NCI-H2171 (cell line): ENCODE measurements at places on chromosomes 3 and 15.

DNA sequence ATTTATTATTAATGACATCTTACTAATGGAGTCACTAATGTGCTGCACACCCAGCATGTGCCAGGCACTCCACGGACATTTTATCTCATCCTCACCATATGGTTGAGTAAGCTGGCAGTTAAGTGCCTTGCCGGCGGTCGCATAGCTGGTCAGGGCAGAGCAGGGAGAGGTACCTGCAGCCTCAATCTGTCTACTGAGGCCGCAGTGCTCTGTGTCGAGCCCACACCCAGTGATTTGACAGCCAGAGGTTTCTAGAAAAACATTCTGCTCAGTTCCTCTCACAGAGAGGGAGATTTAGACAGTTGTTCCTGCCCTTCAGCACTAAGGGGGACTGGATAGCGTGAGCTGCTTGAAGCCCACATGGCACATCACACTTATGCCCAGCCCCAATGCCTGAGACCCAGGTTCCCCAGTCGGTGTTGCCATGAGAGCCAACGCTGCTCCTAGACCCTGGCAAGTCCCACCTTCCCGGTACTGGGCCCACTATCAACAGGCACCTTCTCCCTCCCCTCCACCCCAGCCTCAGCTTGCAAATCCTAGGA, 2.6 kb downstream of the LIPC start:
- no peak for DNase-seq

DNA sequence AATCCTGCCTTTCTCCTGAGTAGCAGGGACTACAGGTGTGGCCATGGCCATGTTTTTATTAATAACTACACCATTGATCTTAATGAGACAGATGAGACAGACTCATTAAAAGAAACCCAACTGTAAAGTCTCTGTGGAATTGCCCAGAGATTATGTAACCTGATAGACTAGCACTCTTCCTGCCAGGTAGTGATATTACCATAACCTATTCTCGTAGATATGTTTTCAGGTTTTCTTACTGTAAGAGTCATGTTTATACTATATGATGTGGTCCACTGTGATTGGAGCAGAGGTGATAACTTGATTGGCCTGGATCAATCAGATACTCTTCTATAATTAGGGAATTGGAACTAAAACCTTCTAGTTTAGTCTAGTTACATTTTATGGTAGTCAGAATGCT, 93.7 kb downstream of the NFKBIZ start:
- DNase-seq: no peak

- no peak for DNase-seq
Observed at GRCh38 chr15:25763331-25763751, 99.8 kb downstream of the ATP10A start.

DNA sequence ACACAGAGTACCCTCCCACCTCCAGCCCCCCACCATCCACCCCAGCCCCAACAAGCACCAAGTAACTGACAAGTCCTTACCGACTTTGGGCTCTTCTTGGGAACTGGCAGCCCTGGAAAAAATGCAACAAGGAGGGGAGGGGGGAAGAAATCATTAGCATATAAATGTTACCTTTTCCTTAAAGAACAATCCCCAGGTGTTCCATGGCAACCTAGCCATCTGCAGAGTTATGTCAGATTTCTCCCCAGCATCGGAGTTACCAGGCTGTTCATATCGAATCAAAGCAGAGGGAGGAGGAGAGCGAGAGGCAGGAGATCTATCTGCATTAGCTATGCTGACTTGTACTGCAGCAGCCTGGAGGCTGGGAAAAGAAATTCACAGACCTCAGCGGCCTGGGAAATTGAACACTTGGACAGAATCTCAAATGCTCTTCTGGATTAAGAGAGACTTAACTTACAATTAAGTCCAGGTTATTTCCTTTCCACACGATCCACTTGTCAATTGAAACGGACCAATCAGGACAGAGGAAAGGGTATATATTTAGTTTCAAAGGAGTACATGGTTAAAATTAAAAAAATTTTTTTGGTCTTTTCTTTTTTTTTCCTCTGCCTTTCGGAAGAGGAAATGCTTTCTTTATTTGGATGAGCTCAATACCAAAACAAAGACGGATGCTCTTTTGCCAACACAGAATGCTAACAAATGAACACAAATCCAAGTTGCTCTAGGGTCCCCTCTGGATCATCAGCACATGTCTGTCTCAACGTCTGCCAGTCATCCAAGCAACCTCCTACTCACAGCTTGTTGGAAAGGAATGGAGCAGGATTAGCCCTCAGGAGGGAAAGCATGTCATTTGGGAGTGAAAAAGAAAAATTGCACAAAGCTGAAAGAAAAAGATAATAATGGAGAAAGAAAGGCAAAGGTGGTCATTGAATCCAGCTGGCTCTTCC, 637.1 kb downstream of the MAGI1 start:
- no peak for DNase-seq

DNA sequence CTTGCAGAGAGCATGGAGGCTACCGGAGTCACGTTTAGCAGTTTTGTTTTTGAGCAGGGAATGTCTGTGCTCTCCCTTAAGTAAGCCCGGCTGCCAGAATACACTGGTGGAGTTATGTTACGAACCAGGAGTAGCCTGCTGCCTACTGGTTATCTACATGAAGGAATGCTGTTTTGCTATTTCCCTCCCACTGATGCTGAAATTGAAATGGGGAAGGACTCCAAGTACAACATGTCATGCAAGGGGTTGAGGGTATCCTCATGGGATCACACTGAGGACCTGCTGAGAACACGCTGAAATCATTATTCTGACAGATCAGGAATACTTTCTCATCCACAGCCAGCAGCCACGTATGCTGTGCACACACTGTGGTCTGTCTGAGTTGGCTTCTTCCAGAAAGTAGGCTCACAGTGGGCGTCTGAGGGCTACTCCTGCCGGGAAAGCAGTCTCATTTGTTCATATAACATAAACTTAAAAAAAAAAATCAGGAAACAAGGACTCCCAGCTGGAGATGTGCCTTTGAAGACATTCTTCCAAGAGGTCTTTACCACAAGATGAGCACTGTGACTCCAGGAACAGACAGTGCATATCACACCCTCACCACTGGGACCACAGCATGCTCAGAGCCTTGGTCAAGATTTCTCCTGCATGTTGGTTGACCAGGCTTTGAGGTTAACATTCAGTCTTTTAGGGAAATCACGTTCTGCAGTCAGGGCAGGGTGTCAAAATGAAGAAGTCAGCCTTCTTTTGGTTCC, 300.4 kb upstream of the RASGRP1 start:
- no peak for DNase-seq

DNA sequence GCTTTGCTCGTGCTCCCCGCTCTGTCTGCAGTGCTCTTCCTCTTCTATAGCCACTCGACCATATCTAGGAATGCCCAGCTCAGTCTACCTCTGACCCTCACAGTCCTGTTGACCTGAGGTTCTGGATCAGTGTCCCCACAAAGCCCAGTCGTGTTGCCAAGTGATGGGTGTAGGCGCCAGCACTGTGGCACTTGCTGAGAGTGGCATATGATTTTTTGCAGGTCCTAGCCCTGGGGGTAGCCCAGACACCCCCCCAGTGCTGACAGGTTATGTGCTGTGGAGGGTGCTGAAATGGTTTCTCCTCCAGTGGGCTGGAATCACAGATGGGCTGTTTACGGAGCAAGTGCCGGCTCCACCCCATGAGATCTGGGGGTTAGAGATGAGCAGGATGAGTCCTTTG, 32.5 kb downstream of the ACAD9 start:
- no peak for DNase-seq

DNA sequence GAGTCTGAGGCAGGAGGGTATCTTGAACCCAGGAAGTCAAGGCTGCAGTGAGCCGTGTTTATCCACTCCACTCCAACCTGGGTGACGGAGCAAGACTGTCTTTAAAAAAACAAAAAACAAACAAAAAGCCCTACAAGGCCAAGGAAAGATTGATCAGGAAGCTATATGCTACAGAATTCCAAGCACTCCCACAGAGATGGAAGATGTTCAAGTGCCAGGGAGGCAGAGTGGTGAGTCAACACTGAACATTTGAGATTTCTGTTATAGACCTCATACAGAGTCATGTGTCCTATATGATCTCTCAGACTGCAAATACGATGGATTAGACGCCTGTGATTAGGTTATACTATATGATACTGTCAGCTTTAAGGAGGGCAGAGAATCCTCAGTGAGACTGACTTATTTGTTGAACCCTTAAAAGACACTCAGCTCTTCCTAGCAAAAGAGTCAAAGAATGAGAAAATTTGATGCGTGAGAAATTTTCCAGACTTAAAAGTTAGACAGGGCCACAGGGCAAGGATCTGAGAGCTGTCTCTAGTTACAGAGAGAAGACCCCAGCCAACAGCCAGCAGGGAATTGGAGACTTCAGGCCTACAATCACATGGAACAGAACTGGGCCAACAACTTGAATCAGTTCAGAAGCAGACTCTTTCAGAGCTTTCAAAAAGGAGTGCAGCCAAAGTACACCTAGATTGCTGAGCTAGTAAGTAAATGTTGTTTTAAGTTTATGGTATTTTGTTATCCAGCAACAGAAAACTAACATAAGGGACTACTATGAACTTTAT, 107.6 kb downstream of the PIK3CB start:
- no peak for DNase-seq

- DNase-seq: no peak
Observed at GRCh38 chr15:85407421-85408269, 27.2 kb downstream of the AKAP13 start.

DNA sequence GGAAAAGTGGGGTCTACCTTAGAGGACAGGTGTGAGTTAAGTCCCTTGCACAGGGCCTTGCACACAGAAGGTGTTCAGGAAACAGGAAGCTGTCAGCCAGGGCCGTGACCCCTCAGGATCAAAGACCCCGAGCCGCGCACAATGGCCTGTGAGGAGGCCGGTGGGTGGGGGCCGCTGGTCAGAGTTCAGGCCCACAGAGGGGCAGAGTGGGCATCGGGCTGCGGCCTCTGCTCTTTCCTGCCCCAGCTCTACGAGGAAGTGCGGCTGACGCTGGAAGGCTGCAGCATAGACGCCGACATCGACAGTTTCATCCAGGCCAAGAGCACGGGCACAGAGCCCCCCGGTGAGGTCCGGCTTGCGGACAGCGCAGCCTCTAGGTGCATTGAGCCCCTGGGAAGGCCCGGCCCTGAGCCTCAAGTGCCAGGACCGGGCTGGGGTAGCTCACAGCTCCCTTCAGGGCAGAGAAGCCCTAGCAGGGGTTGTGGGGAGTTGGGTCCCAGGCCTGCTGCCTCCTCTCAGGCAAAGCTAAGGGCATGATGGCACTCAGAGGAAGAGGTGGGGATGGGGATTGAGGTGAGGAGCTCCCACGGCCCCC, 37.2 kb downstream of the PSTPIP1 start:
- no peak for DNase-seq

DNA sequence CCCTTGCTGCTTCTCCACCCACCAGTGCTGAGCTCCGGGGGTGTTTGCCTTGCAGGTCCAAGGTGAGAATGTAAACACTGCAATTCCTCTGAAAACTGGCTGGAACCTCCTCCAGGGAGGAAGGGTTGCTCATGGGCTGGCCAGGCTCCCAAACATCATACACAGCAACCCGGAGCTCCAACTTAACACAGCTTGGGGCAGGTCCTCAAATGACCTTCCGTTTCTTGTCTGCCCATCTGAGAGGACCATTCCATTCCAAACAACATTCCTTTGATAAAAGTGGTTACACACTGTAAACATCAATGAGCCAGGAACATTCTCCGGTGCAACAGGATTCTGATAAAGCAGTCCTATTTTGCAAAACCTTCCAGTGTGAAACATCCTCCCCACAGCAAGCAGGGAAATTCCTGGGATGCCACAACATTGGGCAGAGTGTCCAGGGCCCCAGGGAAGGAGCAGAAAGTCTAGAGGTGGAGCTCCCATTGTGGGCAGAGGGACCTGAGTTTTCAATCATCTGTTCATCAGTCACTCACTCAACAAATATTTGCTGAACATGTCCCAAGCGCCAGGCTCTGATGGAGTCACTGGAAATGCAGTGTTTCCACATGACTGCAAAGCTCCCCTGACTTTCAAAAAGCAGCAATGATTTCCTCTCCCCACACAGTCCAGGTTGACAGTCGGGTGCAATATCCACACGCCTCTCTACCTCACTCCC, 7.3 kb upstream of the HEG1 start:
- no peak for DNase-seq

- DNase-seq: no peak
Observed at GRCh38 chr3:71305231-71306206, 278.0 kb downstream of the FOXP1 start.

DNA sequence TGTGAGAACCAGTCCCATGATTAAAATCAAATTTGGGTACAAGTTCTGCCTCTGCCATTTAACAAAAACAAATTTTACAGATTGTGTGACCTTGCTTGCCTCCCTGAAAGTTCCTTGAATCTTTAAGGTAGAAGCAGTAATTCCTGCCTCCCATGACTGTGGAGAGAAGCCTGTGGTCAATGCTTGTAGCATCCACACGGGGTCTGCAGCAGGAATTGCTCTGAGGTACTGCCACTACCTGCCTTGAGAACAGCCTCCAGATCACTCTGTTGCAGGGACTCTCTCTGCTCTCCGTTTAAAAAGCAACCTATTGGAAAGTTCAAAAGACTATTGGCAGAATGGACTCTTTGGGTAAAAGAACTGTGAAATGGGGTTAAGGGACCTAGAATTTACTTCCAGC, 75.9 kb downstream of the SST start:
- no peak for DNase-seq

- peak; percentile 31 for DNase-seq
Observed at GRCh38 chr15:96333131-96334016, 2.9 kb downstream of the NR2F2 start.

DNA sequence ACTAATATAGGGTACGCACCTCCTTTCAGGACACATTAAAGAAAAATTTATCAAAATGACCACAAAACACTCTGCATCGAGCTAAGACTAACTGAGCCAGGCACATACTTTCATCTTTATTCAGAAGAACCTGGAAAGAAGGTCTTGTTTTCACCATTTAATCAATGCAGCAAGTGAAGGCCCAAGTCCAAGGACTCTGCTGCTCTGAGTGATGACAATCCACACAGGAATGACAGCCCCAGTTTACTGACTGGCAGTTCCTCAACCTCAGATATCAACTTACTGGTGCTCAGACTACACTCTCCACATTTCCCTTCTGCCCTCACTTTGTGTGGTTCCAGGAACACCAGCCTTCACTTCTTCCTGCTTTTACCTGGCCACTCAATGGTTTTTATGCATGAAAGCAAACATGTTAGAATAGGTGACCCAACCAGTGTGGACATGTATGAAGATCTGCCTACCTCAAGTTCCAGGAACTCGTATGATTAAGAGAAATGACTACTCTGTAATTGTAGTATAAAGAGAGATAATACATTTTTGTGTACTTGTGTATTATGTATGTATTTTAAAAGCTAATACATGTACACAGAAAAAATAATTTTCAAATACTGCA, 29.1 kb upstream of the RASA2 start:
- no peak for DNase-seq

DNA sequence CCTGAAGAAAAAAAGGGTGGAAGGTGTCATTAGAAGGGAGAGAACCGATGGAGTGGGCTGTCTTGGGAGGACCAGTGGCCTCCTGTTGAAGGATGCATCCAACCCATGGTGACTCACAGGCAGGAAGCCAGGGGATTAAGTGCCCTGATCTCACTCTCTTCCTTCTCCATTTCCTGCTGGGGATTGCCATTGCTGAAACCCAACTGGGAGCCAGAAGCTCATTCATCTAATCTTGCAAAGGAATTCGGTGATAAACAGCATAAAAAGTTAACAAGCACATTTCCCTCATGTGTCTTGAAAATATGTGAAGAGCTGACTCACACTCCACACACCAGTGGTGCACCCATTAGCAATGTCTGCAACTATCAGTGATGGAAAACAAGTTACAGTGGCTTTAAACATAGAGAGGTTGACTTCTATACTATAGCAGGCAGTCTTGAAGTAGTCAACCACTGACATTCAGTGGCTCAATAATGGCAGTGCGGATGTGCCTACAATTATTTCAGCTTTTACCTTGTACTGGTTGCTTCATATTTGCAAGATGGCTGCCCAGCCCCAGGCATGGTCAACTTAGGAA, 12.8 kb upstream of the CSRNP1 start:
- DNase-seq: no peak

GRCh38 chr15:39608185-39609139, 27.6 kb downstream of the THBS1 start:
- DNase-seq: no peak
